Hair follicular keratinocyte (primary cell): ENCODE measurements at places on chromosomes 11 and 22. TPM values are rescaled to one million over a fixed set of nuclear protein-coding genes. Genes with fewer than 3 reads are reported as not detected.

Gene PPFIA1
- total RNA-seq = 17.9 and 18.8 TPM in 2 replicates

Gene TMA7B
- total RNA-seq = not detected in 2 replicates

Gene OR8D4
- total RNA-seq = not detected in 2 replicates

Gene SNX15
- total RNA-seq = 18.7 and 21.1 TPM in 2 replicates

Gene GRM5
- 0.04 TPM in 1 of 2 replicates, not detected in the other for total RNA-seq

Gene RHBDD3
- total RNA-seq = 16.4 and 23.0 TPM in 2 replicates

Gene HEPHL1
- 26.8 and 117 TPM in 2 replicates for total RNA-seq

Gene MCHR1
- total RNA-seq = 0.68 and 3.2 TPM in 2 replicates

Gene STIM1
- 18.4 and 20.6 TPM in 2 replicates for total RNA-seq

Gene PDE2A
- 1.5 and 3.9 TPM in 2 replicates for total RNA-seq
